ENCODE measurements at places on chromosomes 1 and 21.

DNA sequence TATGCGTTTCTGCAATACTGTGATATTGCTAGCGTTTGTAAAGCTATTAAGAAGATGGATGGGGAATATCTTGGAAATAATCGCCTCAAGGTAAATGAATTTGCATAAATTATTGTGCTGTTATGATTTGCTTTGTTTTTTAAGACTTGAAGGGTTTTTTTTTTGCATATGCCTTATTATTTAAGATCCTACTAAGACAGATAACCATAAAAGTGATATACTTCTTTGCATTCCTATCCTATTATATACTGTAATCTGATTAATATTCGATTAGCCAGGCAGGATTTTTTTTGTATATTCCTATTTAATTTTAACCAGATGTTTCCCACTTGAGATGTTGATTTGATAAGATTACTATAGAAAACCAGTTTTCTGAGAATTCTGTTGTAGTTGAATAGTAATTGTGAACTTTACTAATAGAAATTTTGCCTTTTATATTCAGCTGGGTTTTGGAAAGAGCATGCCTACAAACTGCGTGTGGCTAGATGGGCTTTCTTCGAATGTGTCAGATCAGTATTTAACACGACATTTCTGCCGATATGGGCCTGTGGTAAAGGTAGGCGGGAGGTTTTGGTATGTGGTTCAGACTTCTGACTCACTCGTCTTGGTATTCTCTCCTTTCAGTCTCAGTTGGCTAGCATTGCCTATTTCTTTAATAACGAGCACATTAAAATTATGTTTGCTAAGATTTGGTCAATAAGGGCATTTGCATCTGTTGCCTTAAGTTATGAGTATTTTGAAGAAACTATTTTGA lies 56.8 kb downstream of the ZBTB17 start:
- no peak for DNase-seq

GRCh38 chr1:179816196-179816960 lies 61.2 kb downstream of the TOR1AIP2 start:
- no peak for DNase-seq

DNA sequence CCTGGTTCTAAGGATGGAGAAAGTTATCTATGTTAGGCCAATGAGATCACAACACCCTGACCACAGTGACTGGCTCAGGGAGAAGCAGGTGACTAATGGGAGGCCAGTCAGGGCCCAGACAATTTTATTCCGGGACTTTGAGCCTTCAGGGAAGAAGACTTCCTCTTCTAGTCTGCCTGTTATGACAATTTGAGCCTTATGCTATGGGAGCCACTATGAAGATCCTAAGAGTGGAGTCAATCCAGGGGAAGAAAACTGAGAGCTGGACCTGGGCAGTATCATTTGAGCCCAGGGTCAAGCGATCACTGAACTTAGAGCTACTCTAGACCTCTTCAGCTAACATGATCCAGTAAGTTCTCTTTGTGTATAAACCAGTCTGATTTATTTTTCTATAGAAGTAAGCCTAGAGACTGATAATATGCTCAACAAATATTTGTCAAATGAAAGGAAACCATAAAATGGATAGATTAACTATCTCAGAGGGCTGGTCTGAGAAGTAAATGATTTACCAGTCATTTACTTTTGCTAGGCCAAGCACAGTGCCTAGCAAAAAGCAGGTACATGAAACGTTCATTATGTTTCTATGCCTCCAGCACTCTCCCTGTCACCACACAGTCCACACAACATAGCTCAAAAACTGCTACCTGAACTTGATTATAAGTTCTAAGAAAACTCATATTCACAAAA lies 4.2 kb upstream of the C1orf141 start:
- no peak for DNase-seq

- no peak for DNase-seq
Measured at GRCh38 chr1:83692524-83693381, 306.2 kb downstream of the TTLL7 start.

GRCh38 chr1:115456441-115456961 lies 118.5 kb upstream of the NGF start:
- DNase-seq: no peak

- DNase-seq: no peak
Measured at GRCh38 chr21:23801292-23801691, 1806.0 kb downstream of the MRPL39 start.

DNA sequence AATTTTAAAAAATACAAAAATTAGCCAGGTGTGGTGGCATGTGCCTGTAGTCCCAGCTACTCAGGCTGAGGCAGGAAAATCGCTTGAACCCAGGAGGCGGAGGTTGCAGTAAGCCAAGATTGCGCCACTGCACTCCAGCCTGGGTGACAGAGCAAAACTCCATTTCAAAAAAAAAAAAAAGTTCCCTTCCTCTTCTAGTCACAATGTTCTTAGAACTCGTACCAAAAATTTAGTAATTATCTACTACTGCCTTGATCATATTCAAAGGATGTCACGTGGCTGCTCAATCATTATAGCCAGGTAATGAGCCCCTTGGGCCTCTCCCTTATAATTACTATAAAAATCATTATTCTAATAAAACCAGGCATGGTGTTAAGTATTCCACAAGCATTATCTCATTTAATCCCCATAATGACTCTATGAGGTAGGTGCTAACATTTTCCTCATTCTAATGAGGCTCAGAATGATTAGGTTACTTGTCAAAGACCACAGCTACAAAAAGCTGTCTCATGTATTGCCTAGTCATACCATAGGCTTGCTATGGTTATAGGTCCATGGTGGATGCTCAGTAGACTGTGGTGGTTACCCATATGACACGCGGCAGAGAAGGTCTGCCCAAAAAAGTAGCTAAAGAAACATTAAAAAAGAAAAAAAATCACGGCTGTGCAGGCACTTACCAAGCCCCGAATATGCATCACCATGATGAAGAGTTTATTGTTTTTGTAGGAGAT lies 15.5 kb upstream of the PPP1R15B start:
- DNase-seq: no peak

GRCh38 chr1:213385806-213386324 lies 334.8 kb downstream of the RPS6KC1 start:
- DNase-seq: peak; percentile 9

DNA sequence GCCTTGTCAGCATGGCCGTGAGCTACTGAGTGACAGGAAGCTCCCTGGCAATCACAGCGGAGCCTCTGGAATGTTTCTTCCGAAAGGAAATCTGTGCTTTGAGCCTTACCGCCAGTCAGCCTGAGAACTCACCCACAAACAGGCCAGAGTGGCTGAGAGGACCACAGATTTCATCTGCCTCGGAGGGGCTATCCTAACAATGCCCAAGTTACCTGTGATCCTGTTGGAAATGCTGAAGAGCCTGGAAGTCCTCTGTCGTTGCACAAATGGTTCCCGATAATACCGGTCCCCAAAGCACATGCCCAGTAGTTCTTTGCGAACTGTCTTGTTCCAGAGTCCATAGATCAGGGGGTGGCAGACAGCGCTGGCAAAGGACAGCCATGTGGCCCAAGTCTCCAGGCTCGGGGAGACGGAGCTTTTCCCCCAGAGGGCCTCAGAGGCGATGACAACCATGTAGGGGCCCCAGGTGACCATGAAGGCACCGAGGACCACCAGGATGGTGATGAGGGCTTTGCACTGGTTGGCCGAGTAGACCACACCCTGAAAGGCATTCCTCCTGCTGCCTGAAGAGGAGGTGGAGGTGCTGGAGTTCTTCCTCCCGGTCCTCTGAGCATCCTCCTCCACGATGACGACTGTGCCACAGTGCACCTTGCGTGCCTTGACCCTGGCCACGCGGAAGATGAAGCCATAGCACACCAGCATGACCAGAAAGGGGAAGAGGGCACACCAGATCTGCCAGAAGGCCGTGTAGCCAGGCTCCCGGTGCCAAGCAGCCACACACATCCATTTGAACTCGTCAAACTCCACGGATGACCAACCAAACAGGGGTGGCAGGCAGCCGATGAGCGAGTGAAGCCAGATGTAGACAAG lies 40.2 kb downstream of the GPR161 start:
- no peak for DNase-seq

- DNase-seq: no peak
Measured at GRCh38 chr1:18942340-18942739, 14.1 kb downstream of the IFFO2 start.

DNA sequence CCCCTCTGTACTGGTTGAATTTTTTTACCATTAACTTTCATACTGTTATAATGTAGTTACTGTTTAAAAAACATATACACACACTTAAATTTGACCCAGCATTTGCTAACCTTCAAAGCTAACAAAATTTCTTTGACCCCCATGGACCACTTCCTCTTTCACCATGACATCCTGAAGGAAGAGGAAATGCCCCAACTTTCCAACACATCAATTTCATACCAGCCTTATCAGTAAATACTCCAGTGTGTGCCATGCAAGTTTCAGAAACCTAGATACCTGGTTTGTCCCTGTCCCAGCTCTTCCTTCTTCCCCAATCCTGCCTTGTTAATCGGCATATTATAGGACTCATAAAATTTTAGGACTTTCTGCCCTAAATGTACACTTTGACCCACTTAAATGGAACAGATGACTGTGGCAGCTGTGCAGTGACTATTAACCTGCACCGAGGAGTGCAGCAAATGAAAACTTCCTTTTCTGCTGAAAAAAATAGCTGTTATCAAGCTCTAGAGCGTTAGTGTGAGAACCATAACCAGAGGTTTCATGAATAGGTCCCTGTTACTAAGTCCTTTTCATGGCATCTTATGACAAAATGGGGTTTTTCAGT lies 54.1 kb downstream of the DTL start:
- no peak for DNase-seq

GRCh38 chr1:191953526-191953925 lies 204.7 kb upstream of the RGS18 start:
- DNase-seq: no peak

- no peak for DNase-seq
Measured at GRCh38 chr1:86933562-86934377, 19.3 kb downstream of the HS2ST1 start.

- DNase-seq: no peak
Measured at GRCh38 chr1:67134695-67135094, at the start of gene C1orf141. Gene C1orf141, minus strand, starts transcription at chr1:67134970. Its CDS starts 7,730 bp downstream, at chr1:67127240.

- no peak for DNase-seq
Measured at GRCh38 chr1:56215771-56216170, 363.6 kb downstream of the PLPP3 start.

GRCh38 chr1:59323879-59324278 lies 27.0 kb downstream of the FGGY start:
- DNase-seq: no peak

DNA sequence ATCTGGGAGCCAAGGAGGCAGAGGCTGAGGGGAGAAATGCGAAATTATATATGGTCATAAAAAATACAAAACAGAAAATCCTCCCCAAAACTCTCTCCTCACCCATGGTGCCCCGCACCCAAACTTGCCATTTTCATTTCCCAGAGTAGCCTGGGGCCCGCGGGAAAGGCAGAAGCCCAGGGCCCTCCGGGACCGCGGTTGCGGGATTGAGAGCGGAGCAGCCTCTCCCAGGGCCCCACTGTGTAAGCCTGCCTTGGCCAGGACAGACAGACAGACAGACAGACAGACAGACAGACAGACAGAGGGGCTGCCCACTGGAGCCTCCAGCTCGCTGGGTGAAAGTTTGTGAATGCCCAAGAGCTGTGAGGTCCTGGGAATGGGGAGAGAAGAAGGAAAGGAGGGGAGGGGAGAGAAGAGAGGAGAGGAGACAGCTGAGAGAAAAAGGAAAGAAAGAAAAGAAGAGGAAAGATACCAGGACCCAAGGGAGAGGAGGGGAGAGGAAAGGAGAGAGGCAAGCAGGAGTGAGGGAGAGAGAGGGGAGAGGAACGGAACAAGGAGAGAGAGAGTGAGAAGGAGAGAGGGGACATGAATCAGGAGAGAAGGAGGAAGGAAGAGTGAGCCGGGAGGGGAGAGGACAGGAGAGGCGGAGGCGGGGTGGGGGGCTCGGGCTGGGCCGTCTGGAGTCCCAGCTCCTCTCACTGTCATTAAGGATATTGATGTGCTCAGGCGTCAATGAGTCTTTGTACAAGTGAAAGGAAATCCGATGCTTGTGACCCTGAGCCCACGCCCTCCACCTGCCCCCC lies 69.3 kb upstream of the CASZ1 start:
- no peak for DNase-seq

GRCh38 chr1:108645564-108646184 lies 15.2 kb downstream of the HENMT1 start:
- no peak for DNase-seq

- DNase-seq: no peak
Measured at GRCh38 chr1:10735563-10736305, 60.7 kb downstream of the CASZ1 start.

GRCh38 chr1:199403531-199404116 lies 623.9 kb upstream of the NR5A2 start:
- no peak for DNase-seq

- no peak for DNase-seq
Measured at GRCh38 chr21:32437729-32438128, 25.2 kb downstream of the EVA1C start.

GRCh38 chr1:156794506-156795373 lies 21.9 kb downstream of the SH2D2A start:
- no peak for DNase-seq

DNA sequence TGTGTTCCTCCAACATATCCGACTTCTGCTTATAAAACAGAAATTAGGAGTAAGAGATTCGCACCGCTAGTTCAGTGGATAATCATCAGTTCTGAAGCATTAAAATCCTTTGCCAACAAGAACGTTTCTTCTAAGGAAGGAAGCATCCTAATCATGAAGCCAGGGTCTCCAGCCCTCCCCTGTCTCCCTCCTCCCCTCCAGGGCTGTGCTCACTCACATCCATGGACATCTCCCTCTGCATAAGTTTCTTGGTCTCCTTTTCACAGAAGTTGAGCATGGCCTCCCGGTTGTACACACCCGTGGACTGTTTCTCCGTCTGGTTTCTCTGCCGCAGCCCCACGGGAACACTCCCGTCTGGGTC lies 505 bp downstream of the LMOD1 start:
- DNase-seq: no peak

DNA sequence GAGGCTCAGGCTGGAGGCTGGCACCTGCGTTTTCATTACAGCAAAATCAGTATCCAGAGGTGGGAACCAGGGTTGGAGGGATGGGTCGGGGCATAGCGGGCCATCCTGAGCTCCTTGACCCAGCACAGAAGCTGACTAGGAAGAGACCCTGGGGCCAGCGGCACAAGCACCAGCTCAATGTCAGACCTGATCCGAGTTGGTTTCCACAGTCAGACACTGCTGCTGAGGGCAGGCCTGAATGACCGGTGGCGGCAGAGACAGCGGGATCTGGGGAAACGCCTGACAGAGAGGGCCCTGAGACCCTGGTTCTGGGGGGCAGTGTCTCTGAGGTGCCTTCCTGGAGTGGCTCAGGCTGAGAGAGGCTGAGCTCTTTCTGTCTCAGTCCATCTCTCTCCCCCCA lies 162.0 kb upstream of the C1orf174 start:
- no peak for DNase-seq

- DNase-seq: no peak
Measured at GRCh38 chr1:156852418-156852874, 6.5 kb downstream of the INSRR start.

DNA sequence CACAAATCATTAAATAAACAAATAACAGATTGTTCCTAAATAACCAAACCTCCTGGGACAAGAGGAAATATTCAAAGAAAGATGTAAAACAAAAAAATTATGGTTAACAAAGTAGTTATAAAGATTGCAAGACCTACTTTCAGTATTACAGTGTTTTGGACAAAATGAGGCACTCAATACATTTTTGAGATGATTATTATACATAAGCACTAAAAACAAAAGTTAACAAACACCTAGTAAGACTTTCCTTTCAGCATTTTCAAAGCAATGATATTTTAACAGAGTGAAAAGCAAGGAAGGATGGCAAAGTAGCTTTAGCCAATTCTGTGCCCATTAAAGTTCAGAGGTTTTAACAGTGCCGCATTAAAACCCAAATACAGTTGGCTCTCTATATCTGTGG lies 17.2 kb downstream of the OMA1 start:
- no peak for DNase-seq

- no peak for DNase-seq
Measured at GRCh38 chr1:179230251-179230650, 774 bp upstream of the ABL2 start.

- no peak for DNase-seq
Measured at GRCh38 chr1:241518476-241519307, 863 bp downstream of the FH start.
